ENCODE measurements at places on chromosomes 5 and 9.

DNA sequence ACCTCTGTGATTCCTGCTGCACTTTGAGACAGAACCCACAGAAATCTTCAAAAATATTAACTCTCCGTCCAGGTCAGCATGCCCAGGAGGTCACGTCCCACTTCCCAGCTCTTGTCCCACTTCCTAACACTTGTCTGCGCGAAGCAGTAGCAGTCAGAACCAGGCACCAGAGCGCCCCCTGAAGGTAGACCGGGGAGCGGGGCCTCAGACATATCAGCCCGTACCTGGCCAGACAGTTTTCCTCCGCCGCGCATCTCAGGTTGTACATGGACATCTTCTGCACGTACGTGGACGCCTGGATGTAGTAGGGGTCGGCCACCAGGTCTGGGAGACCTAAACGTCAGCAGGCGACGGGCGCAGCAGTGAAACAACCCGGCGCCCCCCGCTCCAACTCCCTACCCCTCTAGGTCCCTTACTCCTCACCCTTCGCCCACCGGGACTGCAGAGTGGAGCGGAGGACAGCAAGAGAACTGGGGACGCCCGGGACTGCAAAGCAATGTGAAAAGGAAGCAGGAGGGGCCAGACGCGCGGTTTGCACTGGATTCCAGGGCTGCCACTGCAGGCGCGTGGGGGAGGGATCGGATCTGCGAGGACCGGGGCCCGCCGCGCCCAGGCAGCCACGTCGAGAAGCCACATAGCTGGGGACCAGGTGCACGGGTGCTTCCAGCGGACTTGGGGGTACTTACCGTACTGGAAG, 1.2 kb downstream of the LOX start:
- DNase-seq: peak; percentile 7

DNA sequence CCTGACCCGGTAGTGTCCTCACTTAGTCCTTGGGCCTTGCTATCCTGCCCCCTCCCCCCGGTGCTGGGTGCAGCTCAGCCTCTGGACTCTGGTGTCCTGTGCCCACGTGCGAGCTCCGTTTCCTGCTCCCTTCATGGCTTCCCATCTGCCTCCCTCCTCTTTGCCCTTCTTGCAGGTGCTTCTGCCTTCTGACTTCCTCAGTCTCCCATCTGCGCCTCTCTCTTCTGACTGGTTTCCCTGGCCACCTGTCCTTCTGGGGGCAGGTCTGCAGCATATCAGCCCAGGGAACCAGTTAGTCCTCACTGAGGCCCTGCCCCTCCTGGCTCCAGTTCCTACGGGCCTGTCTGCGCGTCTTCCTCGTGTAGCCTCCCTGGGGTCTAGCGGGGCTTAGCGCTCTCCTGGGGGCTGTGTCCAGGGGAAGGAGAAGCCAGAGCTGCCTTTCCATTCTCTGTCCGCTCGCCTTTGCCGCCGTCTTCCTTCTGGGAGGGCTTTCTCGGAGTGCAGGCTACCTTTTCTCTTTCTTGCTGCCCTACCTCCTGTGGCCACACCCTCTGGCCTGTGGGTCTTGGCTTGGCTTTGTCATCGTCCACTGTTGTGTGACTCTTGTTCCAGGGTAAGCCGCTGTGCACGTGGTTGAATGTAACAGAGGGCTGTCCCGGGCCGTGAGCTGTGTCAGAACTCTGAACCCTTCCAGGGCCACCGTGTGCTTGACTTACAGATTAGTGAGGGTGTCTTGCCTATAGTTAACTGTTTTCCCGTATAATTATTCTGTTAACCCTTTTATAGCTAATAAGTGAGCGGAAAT, 51.8 kb downstream of the EHMT1 start:
- no peak for DNase-seq

GRCh38 chr5:64594601-64595000, 88.8 kb downstream of the RGS7BP start:
- no peak for DNase-seq

DNA sequence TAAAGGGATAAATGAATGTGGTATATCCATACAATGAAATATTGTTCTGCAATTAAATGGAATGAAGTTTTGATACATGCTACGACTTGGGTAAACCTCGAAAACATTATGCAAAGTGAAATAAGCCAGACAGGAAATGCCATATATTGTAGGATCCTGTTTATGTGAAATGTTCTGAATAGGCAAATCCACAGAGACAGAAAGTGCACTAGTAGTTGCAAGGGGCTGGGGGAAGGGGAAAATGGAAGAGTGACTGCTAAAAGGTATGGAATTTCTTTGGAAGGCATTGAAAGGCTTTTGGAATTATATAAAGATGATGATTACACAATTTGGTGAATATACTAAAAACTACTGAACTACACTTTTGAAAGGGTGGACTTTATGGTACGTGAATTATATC, 97.0 kb downstream of the FOXD1 start:
- no peak for DNase-seq

- DNase-seq: peak; percentile 9
Observed at GRCh38 chr5:104540448-104540847, 977.9 kb upstream of the NUDT12 start.

DNA sequence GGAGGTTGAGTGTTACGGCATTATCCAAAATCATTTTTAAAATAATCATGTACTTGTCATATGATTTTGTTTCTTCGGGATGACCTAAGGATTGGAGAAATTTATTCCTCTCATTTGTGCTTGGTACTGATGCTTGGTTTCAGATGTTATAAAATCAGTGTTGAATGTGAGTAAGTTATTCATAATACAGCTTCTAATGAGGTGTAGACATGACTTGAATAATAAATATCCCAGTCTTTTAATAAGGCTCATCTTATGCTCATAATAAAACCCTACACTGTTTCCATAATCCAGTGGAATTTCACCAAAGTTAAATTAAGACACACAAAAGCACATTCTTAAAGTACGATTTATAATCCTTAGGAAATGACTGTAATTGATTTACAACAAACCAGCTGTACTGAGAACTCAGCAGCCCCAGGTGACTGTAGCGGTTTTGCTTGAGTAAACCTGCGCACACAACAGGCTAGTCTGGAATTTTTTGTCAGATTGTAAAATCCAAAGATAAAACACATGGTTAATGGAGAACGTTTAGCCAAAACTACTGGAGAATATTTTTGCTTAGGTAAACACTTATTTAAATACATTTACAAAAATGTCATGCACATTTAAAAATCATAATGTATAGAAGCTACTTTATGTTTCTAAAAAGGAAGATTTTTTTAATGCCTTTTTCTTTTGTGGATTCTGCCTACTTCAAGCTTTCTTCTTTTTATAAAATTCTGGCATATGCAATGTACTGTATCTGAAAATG, 609.8 kb upstream of the GRAMD2B start:
- no peak for DNase-seq

- DNase-seq: no peak
Observed at GRCh38 chr5:96826071-96826470, 18.3 kb upstream of the ERAP1 start.

Measured in NCI-H2029 (cell line).